Breast epithelium (tissue), 4 donors: ENCODE measurements at places on chromosomes 6 and 20.

DNA sequence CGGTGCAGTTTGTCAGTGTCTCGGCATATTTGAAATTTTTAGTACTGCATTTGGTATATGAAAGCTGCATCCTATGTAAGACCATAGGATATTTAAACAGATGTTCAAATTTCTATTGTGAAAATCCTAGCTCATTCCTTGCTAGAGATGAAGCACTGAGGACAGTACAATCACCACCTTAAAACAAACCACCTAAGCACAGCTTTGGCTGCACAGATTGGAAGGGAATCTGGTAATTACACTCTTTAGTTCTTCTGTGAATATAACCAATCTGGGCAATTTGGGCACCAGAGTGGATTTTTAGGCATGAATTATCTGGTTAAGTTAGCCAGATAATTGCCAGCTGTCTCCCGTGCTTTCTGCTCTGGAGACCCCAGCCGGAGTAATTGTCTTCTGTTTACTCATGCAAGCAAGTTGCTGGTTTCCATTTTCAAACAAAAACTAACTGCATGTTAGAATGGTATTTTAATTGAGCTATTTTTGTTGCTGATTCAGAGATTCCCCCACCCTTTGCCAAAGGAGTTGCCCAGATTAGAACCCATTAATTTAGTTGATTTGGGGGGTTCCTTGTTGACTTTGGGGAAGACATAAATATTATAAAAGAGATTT is 36.9 kb downstream of the E2F3 start:
- H3K27ac ChIP-seq: no peak overlapping the region
- no peak for DNase-seq
- H3K27me3 ChIP-seq: no peaks in the 10 kb centered on the region
- H3K4me1 ChIP-seq: no peaks in the 10 kb centered on the region

DNA sequence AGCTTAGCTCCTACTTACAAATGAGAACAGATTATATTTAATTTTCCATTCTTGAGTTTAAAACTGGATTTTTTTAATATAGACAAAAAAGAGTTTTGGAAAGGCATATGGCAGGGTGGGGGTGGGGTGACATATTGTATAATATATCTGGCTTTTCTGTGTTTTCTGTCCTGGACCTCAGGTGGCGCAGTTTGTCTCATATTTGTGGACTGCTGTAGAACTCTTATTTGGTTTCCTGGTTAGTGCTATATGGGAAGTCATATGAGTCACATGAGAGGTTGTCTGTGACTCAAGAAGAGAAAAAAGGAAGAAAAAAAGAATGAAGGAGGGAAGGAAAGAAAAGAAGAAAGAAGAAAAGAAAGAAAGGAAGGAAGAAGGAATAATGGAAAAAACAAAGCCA is 131.8 kb downstream of the CLVS2 start:
- H3K27me3 ChIP-seq: no peaks in the 10 kb centered on the region
- H3K27ac ChIP-seq: no peak overlapping the region
- no peaks in the 10 kb centered on the region for H3K4me1 ChIP-seq
- DNase-seq: no peak
- no peaks in the 10 kb centered on the region for H3K36me3 ChIP-seq
- no peak overlapping the region for H3K4me3 ChIP-seq

DNA sequence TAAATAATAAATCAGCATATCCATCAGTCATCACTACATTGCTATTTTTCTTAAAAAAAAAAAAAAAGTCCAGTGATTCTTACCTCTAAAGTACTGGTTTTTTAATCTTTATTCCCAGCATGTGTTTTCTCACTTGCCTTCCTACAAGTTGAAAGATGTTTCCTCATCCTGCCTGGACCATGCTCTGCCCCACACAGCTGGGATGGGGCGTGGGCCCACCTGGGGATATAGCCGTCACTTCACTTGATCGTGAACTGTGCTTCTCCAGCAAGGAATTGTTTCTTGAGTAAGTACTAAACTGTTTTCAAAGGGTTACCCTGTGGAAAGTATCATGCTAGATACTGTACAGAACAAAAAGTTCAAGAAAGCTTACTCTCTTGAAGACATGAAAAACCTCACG is 212.6 kb upstream of the HTR1E start:
- no peak for DNase-seq
- H3K4me1 ChIP-seq: no peaks in the 10 kb centered on the region
- no peaks in the 10 kb centered on the region for H3K27me3 ChIP-seq

DNA sequence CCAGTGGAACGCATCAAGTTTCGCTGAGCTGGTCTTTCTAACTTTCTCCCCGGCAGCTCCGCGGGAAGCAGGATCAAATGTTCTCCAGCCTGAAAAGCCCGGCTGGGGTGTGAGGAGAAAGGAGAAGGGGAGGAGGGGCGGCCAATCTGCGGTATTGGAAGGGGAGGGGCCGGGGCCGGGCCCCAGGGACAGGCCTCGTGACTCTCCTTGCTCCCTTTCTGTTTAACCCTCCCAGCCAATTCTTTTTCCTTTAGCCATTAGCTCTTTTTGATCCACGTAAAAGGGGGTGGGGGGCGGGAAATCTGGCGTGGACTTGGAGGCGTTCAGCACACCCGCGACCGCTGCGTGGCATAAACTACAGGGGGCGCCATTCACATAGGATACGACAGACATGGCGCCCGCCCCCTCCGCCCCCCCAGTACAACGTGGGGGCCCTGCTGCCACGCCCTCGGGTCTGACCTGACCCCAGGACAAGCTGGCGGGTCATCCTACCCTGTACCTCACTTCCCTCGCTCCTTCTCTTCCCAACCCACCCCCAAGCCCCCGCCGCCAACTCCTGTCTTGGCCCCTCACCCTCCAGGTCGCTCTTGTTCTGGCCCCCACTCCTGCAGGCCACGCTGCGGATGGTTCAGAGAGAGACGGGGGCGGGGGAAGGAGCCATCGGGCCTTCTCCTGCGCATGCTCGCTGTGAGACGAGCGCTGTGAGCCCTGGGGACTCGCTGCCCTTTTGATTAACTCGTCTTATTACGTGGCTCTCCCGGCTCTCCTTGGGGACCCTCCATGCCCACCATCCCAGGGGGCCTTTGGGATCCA is 7.8 kb upstream of the MDGA1 start:
- no peaks in the 10 kb centered on the region for H3K4me1 ChIP-seq
- DNase-seq: peak; percentile 55
- peak overlapping the region; percentile 84 for H3K27ac ChIP-seq
- no peaks in the 10 kb centered on the region for H3K36me3 ChIP-seq
- no peaks in the 10 kb centered on the region for H3K27me3 ChIP-seq

GRCh38 chr6:41257369-41258195 is 28.9 kb downstream of the TREM1 start:
- no peaks in the 10 kb centered on the region for H3K4me1 ChIP-seq
- H3K27me3 ChIP-seq: no peaks in the 10 kb centered on the region
- DNase-seq: no peak
- H3K4me3 ChIP-seq: no peak overlapping the region

GRCh38 chr6:152300517-152300916 is 336.6 kb downstream of the SYNE1 start:
- no peaks in the 10 kb centered on the region for H3K4me1 ChIP-seq
- no peak overlapping the region for H3K27ac ChIP-seq
- no peak overlapping the region for H3K4me3 ChIP-seq
- DNase-seq: no peak
- H3K36me3 ChIP-seq: no peaks in the 10 kb centered on the region

- H3K4me1 ChIP-seq: no peaks in the 10 kb centered on the region
- no peak for DNase-seq
- no peak overlapping the region for H3K4me3 ChIP-seq
- H3K27me3 ChIP-seq: no peaks in the 10 kb centered on the region
- H3K36me3 ChIP-seq: no peaks in the 10 kb centered on the region
Observed at GRCh38 chr6:40693768-40694167, 106.6 kb upstream of the LRFN2 start.

DNA sequence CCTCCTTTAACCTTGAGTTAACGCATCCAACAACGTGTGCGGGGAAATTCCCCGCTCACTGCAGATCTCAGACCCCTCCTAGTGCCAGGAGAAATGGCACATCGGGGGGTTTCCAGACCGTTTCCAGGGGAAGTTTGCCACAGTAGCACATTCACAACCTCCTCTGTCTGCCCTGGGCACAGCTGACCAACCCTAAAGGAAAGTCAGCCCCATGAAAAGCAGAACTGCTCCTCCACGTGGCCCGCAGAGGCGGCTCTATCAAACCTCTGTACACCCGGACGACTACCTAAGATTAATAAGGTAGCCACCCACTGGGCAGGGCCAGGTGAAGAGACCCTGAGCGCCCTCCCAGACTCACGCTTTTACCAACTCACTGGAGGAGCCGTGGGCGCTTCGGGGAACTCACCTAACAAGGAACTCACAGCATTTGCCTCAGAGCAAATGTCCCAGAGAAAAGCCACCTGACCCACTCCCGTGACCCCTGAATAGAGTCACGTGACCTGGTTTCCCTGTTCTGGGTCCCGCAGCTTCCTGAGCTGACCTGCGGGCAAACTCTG is 93.1 kb downstream of the PRND start:
- H3K27me3 ChIP-seq: no peaks in the 10 kb centered on the region
- no peaks in the 10 kb centered on the region for H3K36me3 ChIP-seq
- H3K27ac ChIP-seq: peak overlapping the region; percentile 75
- H3K4me1 ChIP-seq: no peaks in the 10 kb centered on the region
- H3K4me3 ChIP-seq: peak overlapping the region; percentile 10

DNA sequence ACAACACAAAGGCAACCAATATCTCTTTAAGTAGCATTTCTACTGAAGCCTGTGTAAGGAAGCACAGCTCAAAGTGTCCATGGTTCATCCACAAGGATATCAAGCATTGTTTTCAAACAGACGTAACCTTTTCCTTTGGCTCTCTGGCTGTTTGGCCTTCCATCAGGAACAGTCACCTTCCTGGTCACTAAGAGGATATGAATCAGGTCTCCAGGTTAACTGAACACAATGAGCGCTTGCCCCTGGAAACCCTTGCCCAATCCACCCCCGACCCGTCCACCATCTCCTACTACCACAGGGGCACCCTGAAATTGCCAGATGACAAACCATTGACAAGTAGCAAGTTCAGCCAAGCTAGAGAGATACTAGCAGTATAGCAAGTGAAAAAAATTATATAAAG is 114.4 kb upstream of the COL21A1 start:
- no peaks in the 10 kb centered on the region for H3K4me1 ChIP-seq
- no peak overlapping the region for H3K4me3 ChIP-seq
- no peak overlapping the region for H3K27ac ChIP-seq

DNA sequence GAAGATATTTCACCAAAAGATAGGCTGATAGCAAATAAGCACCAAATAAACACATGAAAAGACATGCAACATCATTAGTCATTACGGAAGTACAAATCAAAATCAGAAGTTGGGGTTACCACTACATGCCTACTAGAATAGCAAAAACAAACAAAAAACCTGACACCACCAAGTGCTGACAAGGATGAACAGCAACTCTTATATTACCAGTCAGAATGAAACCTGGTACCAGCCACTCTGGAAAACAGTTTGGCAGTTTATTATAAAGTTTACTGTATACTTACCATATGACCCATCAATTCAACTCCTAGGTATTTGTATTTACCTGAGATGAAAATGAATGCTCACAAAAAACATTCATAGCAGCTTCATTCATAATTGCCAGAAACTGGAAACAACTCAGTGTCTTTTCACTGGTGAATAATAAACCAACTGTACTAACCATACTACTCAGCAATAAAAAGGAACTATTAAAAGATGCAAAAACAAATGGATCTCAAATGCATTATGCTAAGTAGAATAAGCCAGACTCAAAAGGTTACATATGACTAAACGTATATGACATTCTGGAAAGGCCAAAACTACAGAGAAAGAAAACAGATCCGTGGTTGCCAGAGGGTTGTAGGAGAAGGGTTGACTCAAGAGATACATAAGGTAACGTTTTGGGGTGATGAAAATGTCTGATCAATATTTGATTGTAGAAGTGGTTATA is 33.0 kb downstream of the NUP153 start:
- no peak for DNase-seq
- no peak overlapping the region for H3K27ac ChIP-seq
- no peaks in the 10 kb centered on the region for H3K36me3 ChIP-seq
- H3K27me3 ChIP-seq: no peaks in the 10 kb centered on the region
- H3K4me3 ChIP-seq: no peak overlapping the region
- no peaks in the 10 kb centered on the region for H3K4me1 ChIP-seq

DNA sequence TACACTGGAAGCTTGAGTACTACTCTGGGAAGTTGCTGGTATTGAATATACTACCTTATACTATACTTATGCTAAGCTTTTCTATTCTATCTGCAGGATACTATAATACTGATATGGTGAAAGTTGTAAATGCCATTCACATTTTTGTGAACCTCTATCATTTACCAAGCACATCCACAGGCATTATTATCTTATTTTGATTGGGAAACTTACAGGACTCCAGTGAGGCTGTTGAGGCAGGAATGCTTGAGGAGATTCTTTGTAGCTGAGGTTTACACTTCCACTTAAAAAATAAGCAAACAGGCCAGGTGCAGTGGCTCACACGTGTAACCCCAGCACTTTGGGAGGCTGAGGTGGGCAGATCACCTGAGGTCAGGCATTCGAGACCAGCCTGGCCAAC is 442.9 kb downstream of the QKI start:
- no peaks in the 10 kb centered on the region for H3K36me3 ChIP-seq
- H3K4me3 ChIP-seq: no peak overlapping the region
- DNase-seq: no peak

DNA sequence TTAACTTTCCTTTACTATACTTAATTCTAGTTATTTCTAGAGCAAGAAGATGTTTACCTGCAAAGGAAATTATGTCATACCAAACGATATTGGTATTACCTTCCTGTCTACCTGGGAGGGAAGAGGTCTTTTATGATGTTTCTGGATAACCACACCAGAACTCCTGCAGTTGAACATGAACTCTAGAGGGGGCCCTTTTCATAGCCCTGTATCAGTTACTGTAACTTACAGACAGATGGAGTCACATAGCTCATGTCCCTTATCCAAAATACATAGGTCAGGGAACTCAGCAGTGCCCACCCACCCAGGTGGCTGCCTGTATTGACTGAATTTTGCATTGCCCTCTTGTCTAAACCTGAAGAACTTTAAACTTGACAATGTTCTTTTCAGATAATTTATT is 35.1 kb upstream of the MYL9 start:
- no peak overlapping the region for H3K4me3 ChIP-seq
- H3K27me3 ChIP-seq: no peaks in the 10 kb centered on the region
- no peaks in the 10 kb centered on the region for H3K36me3 ChIP-seq
- H3K27ac ChIP-seq: no peak overlapping the region
- no peaks in the 10 kb centered on the region for H3K4me1 ChIP-seq

DNA sequence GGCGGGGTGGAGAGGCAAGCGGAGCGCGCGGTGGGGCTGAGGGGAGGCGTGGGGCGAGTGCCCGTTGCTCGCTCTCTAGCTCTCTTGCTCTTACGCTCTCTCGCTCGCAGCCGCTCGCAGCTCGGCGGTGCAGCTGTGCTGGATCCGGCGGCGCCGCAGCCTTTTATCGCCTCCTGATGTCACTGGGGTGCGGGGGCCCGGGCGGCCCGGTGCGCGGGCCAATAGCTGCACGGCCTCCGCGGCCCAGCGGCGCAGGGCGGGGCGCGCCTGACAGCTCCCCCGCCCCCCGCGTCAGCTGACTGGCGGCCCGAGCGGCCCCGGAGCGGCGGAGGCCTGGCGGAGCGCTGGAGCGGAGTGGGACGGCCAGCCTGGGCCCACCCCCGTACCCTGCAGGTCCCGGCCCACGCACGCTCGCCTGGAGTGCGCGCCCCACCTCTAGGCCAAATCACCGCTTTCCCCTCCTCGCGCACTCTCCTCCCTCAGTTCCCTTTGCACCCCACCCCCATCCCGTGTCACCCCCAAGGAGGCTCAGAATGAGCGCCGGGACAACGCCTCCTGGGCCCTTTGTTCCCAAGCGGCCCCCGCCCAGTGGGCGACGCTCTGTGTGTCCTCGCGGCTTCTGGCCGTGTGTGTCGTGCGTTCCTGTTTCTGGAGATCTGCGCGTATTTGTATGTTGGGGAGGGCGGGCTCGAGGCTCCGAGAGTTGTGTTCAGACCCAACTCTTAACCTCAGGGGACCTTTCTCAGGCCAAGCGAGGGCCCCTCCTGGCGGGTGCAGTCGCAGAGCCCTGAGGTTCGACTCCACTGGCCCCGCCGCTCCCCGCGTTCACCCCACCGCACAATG is at the start of gene MAFB:
TSS of gene MAFB (minus strand) at position 137 of the 843 bp plus-strand sequence. CDS start 386 bp downstream, outside the sequence.
- no peaks in the 10 kb centered on the region for H3K36me3 ChIP-seq
- DNase-seq: peak; percentile 95
- no peaks in the 10 kb centered on the region for H3K4me1 ChIP-seq
- H3K27me3 ChIP-seq: no peaks in the 10 kb centered on the region
